ENCODE measurements at places on chromosomes 12 and 14.

GRCh38 chr12:101552277-101552676, 42.5 kb upstream of the MYBPC1 start:
- H3K27ac ChIP-seq = no peak overlapping the region
- H3K4me1 ChIP-seq = no peaks in the 10 kb centered on the region
- no peak overlapping the region for H3K4me3 ChIP-seq
- no peaks in the 10 kb centered on the region for H3K36me3 ChIP-seq
- no peak for DNase-seq

- H3K27ac ChIP-seq = peak overlapping the region; percentile 69
- no peak overlapping the region for H3K4me3 ChIP-seq
- no peaks in the 10 kb centered on the region for H3K4me1 ChIP-seq
These were observed 64.9 kb downstream of the FBXO34 start for GRCh38 chr14:55336162-55336561.

- no peak overlapping the region for H3K27ac ChIP-seq
- no peaks in the 10 kb centered on the region for H3K27me3 ChIP-seq
- H3K4me3 ChIP-seq = no peak overlapping the region
- no peaks in the 10 kb centered on the region for H3K36me3 ChIP-seq
- peaks cover 4% of the 10 kb centered on the region for H3K4me1 ChIP-seq
These were observed 26.0 kb downstream of the WBP11 start for GRCh38 chr12:14777271-14777670.

DNA sequence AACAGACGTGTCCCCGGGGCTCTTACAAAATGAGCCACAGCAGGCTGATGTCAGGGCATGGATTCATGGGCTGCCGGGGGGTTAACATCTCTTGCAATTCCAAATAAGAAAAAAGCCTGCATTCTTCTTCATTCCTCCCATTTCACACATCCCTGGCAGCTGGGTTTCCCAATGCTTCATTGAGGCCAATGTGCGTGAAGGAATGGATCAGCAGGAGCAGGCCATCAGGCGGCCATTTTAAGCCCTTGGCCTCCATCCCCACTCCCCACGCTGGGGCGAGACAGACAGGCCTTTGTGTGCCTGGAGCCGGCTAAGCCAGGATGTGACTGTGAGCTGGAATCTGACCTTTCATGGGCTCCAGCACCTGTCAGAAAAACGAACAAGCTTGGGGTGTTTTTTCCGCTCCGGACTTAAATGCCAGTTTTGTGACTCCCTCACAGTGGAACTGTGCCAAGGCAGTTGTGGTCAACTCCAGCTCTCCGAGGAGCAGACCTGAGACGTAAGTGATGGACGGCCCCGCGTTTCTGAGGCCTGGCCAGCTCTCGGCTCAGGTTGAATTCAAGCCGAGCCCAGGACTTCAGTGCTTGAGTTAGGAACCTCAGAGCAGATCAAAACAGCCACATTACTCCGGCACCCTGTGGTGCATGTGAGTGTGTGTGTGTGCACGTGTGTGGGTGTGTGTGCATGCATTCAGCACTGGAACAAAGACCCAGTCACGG, 133.1 kb downstream of the TMEM30B start:
- H3K4me1 ChIP-seq = peaks cover 12% of the 10 kb centered on the region
- H3K36me3 ChIP-seq = no peaks in the 10 kb centered on the region
- DNase-seq = no peak
- no peaks in the 10 kb centered on the region for H3K27me3 ChIP-seq

DNA sequence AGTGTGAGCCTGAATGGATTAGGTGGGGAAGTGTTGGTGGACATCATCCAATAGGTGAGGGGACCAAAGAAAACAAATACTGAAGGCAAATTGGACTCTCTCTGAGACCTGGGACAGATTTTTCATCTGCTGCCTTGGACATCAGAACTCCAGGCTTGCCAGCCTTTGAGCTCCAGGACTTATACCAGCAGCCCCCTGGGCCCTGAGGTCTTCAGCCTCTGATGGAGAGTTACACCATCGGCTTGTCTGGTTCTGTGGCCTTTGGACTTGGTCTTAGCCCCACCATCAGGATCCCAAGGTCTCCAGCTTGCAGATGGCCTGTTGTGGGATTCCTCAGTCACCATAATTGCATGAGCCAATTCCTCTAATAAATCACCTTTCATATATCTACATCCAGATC, 80.8 kb upstream of the SLC8A3 start:
- no peaks in the 10 kb centered on the region for H3K36me3 ChIP-seq
- H3K27me3 ChIP-seq = no peaks in the 10 kb centered on the region
- no peak overlapping the region for H3K27ac ChIP-seq
- no peak for DNase-seq
- no peaks in the 10 kb centered on the region for H3K4me1 ChIP-seq
- no peak overlapping the region for H3K4me3 ChIP-seq

GRCh38 chr14:56975521-56975920, 165.2 kb upstream of the OTX2 start:
- DNase-seq = no peak
- no peaks in the 10 kb centered on the region for H3K27me3 ChIP-seq
- H3K36me3 ChIP-seq = no peaks in the 10 kb centered on the region
- no peak overlapping the region for H3K27ac ChIP-seq

DNA sequence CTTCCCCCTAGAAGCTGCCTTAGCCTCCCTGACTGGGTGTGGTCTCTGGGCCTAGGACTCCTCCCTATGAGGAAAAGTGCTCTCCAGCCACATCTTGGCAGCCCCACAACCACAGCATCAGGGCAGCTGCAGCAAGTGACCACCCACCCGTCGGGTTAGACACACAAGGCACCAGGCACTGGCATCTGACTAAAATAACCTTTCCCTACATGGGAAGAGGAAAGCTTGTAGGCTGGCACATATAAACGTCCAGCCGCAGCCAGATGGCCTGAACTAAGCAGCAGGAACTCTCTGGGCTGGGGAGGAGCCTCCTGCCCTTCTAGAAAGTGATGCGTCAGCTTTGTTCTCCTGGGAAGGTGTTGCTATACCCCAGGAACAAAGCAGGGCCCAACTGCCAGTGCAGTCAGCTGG, 328.7 kb downstream of the DPF3 start:
- no peak overlapping the region for H3K27ac ChIP-seq
- H3K36me3 ChIP-seq = no peaks in the 10 kb centered on the region
- no peak overlapping the region for H3K4me3 ChIP-seq
- H3K4me1 ChIP-seq = peaks cover under 1% of the 10 kb centered on the region

DNA sequence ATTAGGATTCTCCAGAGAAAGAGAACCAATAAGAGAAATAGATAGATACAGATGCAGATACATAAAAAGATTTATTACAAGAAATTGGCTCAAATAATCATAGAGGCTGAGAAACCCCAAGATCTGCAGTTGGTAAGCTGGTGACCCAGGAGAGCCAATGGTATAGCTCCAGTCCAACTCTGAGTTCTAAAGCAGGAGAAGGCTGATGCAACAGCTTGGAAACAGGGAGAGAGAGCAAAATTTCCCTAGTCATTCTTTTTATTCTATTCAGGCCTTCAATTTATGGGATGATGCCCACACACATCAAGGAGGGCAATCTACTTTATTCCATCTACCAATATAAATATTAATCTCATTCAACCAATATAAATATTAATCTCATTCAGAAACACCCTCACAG, 218.2 kb downstream of the PRKD1 start:
- no peaks in the 10 kb centered on the region for H3K4me1 ChIP-seq
- H3K4me3 ChIP-seq = no peak overlapping the region
- H3K36me3 ChIP-seq = no peaks in the 10 kb centered on the region

GRCh38 chr12:124898923-124899294, 15.5 kb downstream of the UBC start:
- peak overlapping the region; percentile 42 for H3K27ac ChIP-seq
- no peaks in the 10 kb centered on the region for H3K27me3 ChIP-seq
- no peak overlapping the region for H3K4me3 ChIP-seq
- H3K4me1 ChIP-seq = peaks cover 18% of the 10 kb centered on the region
- DNase-seq = no peak
- H3K36me3 ChIP-seq = no peaks in the 10 kb centered on the region

GRCh38 chr14:24695265-24696241, 61.6 kb upstream of the GZMB start:
- peak overlapping the region; percentile 2 for H3K27ac ChIP-seq
- DNase-seq = no peak
- no peaks in the 10 kb centered on the region for H3K4me1 ChIP-seq
- no peaks in the 10 kb centered on the region for H3K27me3 ChIP-seq
- no peaks in the 10 kb centered on the region for H3K36me3 ChIP-seq

- peaks cover 44% of the 10 kb centered on the region for H3K4me1 ChIP-seq
- DNase-seq = no peak
- H3K4me3 ChIP-seq = peak overlapping the region; percentile 89
These were observed 386.8 kb downstream of the BCAT1 start for GRCh38 chr12:24561882-24562770.

DNA sequence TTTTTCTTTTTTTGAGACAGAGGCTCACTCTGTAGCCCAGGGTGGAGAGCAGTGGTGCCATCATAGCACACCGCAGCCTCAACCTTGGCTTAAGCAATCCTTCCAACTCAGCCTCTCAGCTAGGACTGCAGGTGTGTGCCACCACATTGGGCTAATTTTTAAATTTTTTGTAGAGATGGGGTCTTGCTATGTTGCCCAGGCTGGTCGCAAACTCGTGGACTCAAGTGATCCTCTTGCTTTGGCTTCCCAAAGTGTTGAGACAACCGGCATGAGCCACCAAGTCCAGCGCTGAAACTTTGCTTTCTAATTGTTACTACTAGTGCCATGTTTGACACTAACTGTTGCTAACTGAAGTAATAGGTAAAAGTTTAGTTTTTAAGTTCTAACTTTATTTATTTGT, 8.0 kb downstream of the RNF10 start:
- peaks cover 9% of the 10 kb centered on the region for H3K36me3 ChIP-seq
- H3K4me3 ChIP-seq = no peak overlapping the region
- no peak overlapping the region for H3K27ac ChIP-seq
- no peaks in the 10 kb centered on the region for H3K27me3 ChIP-seq
- DNase-seq = no peak
- peaks cover 92% of the 10 kb centered on the region for H3K4me1 ChIP-seq

DNA sequence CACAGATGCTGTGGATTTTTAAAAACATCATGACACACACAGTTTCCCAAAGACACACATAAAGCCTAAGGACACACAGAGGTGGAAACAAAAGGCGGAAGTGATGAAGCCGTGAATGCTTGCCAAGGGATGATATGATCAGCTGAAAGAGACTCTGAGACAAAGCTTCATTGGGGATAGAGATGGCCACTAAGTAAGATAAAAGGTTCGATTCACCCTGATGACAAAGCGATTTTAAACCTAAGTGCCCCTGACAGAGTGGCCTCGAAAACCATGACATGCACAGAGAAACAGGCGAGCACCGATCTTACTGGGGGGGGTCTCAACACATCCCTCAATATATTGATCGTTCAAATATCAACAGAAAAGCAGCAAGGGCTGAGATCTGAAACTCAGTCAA, 20.3 kb upstream of the EIF5 start:
- peaks cover 9% of the 10 kb centered on the region for H3K4me1 ChIP-seq
- no peaks in the 10 kb centered on the region for H3K27me3 ChIP-seq
- no peaks in the 10 kb centered on the region for H3K36me3 ChIP-seq
- no peak overlapping the region for H3K4me3 ChIP-seq
- H3K27ac ChIP-seq = no peak overlapping the region
- no peak for DNase-seq

DNA sequence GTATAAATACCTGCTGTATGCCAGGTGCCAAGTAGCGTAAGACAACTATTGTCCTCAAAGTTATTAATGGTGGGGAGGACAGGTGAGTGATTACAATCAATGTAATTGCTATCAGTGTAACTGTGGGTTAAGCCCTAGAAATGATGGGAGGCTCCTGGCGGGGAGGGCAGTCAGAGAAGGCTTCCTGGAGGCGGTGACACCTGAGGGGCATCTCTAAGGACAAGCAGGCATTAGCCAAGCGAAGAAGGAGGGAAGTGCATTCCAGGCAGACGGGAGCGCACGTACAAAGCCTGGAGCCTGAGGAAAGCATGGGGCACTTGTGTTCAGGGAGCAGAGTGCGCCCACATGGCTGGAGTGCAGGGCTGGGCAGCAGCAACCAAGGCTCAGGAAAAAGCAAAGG, 182.9 kb upstream of the PRMT8 start:
- H3K27ac ChIP-seq = no peak overlapping the region
- no peaks in the 10 kb centered on the region for H3K27me3 ChIP-seq
- no peak overlapping the region for H3K4me3 ChIP-seq
- DNase-seq = no peak
- H3K36me3 ChIP-seq = no peaks in the 10 kb centered on the region

DNA sequence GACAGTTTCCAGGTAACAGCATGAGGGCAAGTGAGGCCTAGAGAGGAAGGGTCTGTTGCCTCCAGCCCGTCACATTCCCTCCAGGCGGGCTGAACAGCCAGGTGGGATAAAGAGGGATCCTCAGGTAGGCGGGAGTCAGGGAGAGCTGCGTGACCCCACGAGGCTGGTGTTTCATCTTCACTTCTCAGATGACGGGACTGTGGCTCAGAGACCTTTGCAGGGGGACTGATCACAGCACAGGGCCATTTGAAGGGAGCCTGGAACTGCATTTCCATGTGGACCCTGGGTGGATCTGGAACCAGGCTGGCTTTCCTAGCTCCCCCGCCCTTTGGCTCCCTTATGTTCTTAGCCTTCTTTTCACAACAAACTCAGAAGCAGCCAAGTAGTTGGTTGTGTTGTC, 37.4 kb downstream of the SH2B3 start:
- no peak for DNase-seq
- no peaks in the 10 kb centered on the region for H3K27me3 ChIP-seq
- peak overlapping the region; percentile 70 for H3K27ac ChIP-seq
- H3K4me3 ChIP-seq = no peak overlapping the region

- no peak overlapping the region for H3K4me3 ChIP-seq
- no peaks in the 10 kb centered on the region for H3K27me3 ChIP-seq
- DNase-seq = no peak
- H3K27ac ChIP-seq = no peak overlapping the region
- H3K36me3 ChIP-seq = no peaks in the 10 kb centered on the region
These were observed 26.9 kb upstream of the GCH1 start for GRCh38 chr14:54929556-54929955.

GRCh38 chr14:69287098-69288010, 27.4 kb downstream of the GALNT16 start:
- DNase-seq = no peak
- H3K4me3 ChIP-seq = no peak overlapping the region
- no peaks in the 10 kb centered on the region for H3K4me1 ChIP-seq
- no peaks in the 10 kb centered on the region for H3K27me3 ChIP-seq

GRCh38 chr14:34460841-34461240, 1.2 kb downstream of the SPTSSA start:
- H3K27me3 ChIP-seq = no peaks in the 10 kb centered on the region
- H3K27ac ChIP-seq = peak overlapping the region; percentile 97
- no peak for DNase-seq
- H3K4me3 ChIP-seq = peak overlapping the region; percentile 77
- peaks cover 9% of the 10 kb centered on the region for H3K36me3 ChIP-seq

- H3K36me3 ChIP-seq = no peaks in the 10 kb centered on the region
- no peak for DNase-seq
- H3K4me1 ChIP-seq = no peaks in the 10 kb centered on the region
- no peaks in the 10 kb centered on the region for H3K27me3 ChIP-seq
- H3K27ac ChIP-seq = no peak overlapping the region
These were observed 321.4 kb upstream of the LRFN5 start for GRCh38 chr14:41285186-41285748.

DNA sequence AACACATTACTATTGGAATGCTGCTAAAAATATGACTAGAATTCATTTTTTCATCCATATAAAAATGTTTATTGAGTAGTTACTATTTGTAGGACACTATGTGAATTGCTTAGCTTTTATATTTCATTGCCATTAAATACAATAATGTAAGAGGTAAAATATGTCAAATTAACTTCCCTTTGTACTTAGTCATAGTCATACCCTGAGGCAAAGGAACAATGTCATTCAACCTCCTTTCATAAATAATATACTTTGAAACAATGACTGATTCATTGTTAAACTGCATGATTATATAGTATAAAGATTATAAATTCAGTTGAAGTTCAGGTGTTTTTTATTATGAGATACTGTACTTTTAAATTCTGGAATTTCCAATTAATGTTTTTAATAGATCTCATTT, 105.2 kb downstream of the GARIN6 start:
- no peaks in the 10 kb centered on the region for H3K4me1 ChIP-seq
- H3K36me3 ChIP-seq = no peaks in the 10 kb centered on the region
- H3K27ac ChIP-seq = no peak overlapping the region
